ENCODE measurements at places on chromosomes 1 and 21.
A peak's percentile ranks its signal among the peaks of the same experiment; 100 is the strongest.

GRCh38 chr1:210938416-210938925 lies 195.5 kb downstream of the KCNH1 start:
- DNase-seq: no peak

DNA sequence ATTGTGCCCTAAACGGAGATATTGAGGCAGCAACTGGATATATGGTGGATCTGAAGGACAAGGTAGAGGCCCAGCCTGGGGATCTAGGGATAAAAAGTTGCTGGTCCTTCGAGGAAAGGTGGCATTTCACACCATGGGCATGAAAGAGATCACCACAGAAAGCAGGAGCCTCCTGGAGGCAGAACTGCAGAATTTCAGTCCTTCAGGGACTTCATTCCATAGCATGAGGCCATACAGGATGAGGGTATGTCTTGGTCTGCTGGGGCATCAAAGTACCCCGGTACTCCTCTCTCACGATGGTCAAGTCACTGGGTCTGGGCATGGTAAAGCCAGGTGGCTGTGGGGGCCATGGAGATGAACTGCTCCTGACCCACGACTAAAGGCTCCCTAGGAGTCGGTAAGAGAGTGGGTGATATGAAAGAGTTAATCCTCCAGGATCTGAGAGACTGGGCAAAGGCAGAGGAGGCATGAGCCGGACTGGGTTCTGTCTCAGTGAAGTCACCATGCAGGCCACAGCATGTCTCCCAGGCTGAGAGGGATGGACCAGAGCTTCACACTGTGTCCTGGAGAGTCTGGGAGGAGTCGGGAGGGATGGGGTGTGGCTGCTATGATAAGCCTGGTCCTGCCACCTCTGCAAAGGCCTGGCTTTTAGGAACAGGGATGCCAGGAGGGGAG lies 5.8 kb upstream of the SPRR5 start:
- no peak for DNase-seq

- DNase-seq: no peak
These were observed 141.7 kb downstream of the TBX15 start for GRCh38 chr1:118846443-118846842.

GRCh38 chr1:109793486-109794318 lies 30.0 kb upstream of the EPS8L3 start:
- peak; percentile 85 for DNase-seq

DNA sequence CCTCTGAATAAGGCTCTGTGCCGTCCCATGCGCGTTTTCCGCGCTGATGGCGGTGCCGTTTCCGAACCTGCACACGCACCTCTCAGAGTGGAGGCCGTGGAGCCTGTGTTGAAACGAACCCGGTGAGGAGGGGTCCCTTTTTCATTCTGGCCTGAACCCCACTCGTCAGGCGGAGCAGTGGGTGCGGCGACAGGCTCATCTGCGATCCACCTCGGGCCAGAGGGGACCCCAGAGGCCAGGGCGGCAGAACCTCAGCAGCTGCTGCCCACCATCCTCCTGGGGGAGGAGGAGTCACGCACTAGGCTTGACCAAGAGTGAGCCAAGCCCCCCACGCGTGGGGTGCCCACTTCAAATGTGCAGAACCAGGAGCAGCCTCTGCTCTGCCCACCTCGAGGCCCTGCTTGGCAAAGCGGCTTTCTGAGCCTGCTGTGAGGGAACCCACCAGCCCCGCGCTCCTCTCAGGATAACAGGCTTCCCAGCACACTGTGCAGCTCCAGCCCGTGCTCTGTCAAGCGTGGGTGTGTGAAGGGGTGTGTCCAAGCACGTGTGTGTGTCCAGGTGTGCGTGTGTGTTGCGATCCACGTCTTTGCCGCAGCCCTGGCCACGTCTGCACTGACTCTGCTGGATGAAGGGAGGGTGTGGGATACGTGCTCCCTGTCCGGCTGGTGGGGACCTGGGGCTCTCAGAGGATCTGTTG lies 6.8 kb downstream of the PRDM16 start:
- DNase-seq: no peak

- DNase-seq: no peak
These were observed 1.1 kb downstream of the AKR1A1 start for GRCh38 chr1:45551684-45552083.

DNA sequence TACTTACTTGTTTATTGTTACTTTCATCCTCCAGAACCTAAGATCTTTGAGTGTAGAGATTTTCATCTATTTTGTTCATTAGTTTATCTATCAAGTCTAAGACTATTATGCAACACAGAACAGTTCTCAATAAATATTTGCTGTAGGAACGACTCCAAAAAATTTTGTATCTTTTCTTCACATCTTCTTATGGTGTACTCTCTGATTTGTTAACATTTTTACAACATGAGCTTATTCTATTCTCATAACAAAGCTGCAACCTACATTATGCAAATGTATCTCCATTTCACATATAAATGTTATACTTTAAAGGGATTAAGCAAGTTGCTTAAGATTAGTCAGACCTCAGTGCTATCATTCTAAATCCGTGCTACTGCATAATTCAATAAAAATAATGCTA lies 514.2 kb upstream of the ZP4 start:
- DNase-seq: no peak

GRCh38 chr1:21641076-21641475 lies 28.1 kb downstream of the RAP1GAP start:
- DNase-seq: no peak

DNA sequence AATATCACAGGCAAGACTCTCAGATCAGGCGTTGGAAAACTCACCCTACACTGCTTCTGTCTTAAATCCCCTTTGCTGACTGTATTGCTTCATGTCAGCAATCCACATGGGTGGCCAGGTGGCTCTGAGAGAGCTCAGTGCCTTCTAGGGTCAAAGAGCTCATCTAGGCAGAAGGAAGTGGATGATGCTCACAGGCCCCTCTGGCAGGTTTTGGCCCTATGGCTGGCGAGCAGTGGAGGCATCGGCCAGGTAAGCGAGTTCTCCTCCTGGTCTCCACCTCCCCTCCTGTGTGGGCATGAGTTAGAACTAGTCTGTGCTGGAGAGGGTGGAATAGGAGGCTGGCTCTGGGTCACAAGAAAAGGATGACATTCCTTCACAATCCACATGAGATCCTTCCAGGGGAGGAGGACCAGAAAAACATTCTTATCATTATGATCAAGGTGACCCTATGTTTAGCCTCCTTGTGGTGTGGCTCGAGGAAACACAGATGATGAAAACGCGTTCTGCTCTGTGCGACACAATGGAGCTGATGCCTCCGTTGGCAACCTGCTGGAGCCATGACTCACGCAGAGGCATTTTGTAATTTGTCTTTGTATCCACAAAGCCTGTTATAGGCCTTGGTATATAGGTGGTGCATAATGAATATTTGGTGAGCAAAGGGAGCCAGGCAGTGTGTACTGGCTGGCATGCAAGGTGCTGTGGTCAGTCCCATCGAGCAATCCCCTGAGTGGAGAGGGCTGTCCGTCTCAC lies 264.6 kb upstream of the RAB4A start:
- DNase-seq: no peak

GRCh38 chr1:232751393-232752140 lies 53.6 kb upstream of the MAP10 start:
- DNase-seq: no peak

GRCh38 chr1:214075305-214075998 lies 87.7 kb downstream of the PROX1 start:
- no peak for DNase-seq

- no peak for DNase-seq
These were observed 54.8 kb downstream of the PIK3R3 start for GRCh38 chr1:46077644-46078043.

GRCh38 chr21:35323947-35324346 lies 274.8 kb upstream of the RUNX1 start:
- no peak for DNase-seq

DNA sequence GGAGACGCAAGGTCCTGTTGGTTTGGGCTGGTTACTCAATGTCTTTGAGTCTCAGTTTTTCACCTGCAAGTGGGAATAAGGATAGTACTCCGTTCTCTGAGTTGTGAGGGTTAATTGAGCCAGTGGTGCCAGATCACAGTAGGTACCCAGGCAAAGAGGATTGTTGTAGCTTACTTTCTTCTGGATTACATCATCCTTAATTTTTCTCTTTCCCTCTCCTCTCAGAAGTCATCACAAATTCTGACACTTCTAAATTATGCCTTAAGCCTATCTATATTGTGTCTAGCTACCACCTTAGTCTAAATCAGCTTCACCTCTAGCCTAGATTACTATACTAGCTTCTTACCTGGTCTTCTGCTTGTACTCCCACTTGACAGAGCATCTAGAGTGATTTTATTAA lies 149.5 kb downstream of the ROR1 start:
- no peak for DNase-seq

- no peak for DNase-seq
These were observed 22.1 kb upstream of the SLC44A3 start for GRCh38 chr1:94798054-94798453.

DNA sequence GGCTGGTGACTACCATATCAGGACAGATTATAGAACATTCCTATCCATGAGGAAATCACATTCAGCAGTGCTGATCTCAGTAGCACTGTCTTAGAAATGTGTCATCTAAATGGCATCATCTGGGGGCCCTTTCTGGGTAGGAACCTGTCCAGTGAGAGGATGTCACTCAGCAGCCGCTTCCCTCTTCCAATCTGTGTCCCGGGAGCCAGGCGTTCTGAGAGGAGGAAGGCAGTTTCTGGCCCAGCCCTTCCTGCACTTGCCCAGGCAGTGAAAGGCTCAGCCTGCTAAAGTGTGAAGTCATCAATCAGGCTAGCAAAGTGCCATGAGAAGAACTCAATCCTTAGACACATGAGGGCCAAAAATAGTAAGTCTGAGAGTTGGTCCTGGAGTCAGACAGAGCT lies 25.6 kb downstream of the RAB4A start:
- no peak for DNase-seq

DNA sequence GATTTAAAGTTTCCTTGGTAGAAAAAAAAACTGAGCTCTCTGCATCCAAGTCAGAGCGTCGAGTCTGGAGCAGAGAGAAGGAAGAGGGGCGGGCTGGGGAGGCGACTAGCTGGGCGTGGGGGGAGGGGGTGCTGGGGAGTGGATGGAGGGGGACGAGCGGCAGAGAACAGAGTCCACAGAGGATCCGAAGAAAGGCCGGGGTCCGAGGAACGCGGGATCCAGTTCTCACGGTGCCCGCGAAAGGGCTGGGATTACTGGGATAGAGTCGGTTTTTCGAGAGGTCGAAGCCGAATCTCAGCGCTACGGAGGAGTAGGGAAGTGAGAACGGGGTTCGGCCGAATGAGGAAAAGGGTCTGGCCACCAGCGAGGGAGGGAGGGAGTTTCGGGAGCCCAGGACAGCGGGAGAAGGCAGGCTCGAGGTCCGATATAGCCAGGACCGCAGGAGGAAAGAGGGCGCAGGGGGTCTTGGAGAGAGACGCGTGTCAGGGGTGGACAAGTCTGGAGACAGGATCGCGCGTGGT lies 665 bp downstream of the DAB1 start:
- no peak for DNase-seq

DNA sequence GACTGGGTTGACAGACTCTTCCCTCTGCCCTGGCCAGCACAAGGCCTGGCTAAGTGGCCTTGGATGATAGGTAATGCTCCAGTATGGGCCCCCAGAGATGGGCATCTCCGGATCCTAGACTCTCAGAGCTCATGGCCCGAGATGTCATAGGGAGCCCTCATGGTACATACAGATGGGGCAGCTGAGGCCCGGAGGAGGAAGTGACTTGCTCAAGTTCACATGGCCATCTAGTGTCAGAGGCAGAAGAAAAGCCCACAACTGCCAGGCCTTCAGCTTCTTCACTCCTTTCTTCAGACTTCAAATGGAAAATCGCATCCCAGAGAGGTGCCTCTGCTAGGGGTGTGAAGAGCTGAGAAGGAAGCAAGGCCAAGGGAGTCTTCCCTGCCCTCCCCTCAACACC lies 46.8 kb upstream of the SYNC start:
- no peak for DNase-seq

Measured in astrocyte of the cerebellum (primary cell).